Endothelial cell (in vitro differentiated cells): ENCODE measurements at places on chromosomes 5 and 9.

DNA sequence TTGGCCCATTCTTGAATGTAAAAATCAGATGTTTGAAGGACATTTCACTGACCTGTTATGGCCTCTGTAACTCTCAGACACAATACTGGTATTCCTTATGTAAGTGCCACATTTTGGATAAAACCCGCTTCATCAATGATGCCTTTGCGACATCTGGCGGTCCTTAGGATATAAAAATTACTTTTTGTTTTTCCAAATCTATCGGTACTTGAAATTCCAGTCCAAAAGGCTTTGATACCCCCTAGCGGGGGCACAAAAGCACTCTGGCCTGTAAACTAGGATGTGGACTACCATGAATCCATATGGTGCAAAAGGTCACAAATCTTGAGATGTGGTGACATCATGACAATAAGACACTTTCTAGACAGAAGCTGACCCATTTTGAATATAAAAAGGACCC lies 291.8 kb downstream of the KIAA0825 start:
- no peak for DNase-seq

- no peak for DNase-seq
Measured at GRCh38 chr5:19927919-19928318, 60.1 kb downstream of the CDH18 start.

- DNase-seq: no peak
Measured at GRCh38 chr5:24472518-24472917, 172.3 kb downstream of the CDH10 start.

DNA sequence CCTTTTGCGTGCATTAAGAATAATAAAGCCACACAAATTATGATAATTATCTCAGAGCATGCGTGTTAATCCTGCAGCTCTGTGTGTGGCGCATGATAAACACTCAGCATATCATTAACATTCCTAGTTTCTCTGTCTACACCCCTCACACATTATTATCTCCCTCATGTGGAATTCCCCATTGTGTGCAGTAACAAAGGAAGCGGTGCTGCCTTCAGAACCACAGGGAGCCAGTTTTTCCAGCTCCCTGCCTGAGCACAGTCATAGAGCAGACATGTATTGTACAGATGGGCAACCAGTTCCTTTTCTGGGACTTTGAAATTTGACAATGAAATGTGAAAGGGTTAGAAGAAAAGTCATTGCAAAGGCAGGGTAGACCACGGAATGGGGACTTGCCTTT lies 1365.5 kb upstream of the CDH9 start:
- no peak for DNase-seq

- DNase-seq: no peak
Measured at GRCh38 chr5:131163276-131164119, 1.6 kb downstream of the HINT1 start.

DNA sequence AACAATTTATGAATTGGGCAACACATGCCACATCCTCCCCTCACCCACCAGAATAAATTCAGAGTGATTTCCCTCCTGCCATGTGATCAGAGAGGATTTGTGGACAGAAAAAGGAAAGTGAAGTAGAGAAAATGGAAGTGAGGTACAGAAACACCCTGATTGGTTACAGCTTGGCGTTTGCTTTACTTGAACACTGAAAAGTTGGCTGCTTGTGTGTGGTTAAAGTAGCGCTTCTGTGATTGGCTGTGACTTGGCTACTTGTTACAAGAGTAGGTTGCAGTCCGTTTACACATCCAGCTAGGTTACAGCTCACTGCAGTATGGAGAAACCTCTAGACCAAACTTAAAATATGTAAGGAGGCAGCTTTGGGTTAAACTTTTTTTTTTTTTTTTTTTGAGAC lies 205.2 kb upstream of the ZNF608 start:
- no peak for DNase-seq

DNA sequence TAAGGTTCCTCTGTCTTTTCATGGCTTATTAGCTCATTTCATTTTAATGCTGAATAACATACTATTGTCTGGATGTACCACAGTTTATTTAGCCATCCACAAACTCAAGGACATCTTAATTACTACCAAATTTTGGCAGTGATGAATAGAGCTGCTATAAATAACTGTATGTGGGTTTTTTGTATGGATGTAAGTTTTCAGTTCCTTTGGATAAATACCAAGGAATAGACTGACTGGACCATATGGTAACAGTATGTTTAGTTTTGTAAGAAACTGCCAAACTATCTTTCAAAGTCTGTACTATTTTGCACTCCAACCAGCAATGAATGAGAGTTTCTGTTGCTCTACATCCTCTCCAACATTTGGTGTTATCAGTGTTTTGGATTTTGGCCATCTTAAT lies 38.7 kb downstream of the SCAMP1 start:
- no peak for DNase-seq

- DNase-seq: no peak
Measured at GRCh38 chr5:178261666-178262600, 29.3 kb upstream of the PHYKPL start.

DNA sequence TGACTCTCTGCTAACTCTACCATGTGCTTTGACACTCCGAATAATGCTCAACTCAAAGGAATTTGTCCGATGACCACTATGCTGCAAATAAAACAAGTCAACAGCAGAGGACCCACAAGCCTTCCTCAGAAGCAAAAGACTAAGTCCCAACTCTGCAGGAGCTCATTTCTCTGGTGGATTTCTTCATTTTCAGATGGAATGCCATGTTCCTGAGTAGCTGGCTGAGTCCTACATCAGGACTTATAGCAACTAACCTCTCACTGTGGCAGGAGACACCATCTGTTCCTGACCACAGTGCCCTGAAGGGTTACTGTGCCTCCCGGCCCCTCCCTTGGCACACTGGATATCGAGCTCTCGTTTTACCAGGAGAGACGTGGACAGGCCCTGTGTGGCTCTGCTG lies 20.8 kb downstream of the LHFPL2 start:
- DNase-seq: no peak

DNA sequence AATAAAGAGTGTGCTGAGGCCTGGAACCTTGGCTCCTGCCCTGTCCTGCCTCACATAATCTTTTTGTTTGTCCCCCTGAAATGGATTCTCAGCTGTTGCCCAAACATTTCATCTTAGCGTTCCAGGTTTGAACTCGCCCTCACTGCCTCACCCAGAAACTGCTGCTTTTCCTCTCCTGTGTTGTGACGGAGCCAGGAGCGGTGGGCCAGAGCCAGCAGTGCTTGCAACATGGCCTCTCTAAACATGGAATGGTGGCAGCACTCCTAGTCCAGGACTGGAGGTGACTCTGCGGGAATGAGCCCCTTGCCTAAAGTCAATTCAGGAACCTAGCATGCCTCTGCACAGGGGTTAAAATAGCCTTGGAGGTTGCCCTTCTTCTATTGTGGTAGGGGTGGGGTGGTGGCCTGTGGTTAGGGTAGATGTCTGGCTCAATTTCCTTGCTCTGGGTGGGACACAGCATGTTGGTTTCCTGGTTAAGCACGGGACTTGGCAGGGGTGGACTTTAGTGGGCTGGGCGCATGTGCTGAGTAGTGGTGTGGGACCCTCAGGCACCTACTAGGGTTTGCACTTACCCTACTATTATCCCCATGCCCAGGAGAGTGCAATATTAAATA lies 101.6 kb downstream of the SLC25A46 start:
- no peak for DNase-seq

GRCh38 chr9:36036780-36037548 lies at the start of gene RECK:
RECK (plus strand) TSS chr9:36036913; CDS start chr9:36036999, 86 bp downstream.
- DNase-seq: peak; percentile 93
